ENCODE measurements at places on chromosomes 12 and 14.

DNA sequence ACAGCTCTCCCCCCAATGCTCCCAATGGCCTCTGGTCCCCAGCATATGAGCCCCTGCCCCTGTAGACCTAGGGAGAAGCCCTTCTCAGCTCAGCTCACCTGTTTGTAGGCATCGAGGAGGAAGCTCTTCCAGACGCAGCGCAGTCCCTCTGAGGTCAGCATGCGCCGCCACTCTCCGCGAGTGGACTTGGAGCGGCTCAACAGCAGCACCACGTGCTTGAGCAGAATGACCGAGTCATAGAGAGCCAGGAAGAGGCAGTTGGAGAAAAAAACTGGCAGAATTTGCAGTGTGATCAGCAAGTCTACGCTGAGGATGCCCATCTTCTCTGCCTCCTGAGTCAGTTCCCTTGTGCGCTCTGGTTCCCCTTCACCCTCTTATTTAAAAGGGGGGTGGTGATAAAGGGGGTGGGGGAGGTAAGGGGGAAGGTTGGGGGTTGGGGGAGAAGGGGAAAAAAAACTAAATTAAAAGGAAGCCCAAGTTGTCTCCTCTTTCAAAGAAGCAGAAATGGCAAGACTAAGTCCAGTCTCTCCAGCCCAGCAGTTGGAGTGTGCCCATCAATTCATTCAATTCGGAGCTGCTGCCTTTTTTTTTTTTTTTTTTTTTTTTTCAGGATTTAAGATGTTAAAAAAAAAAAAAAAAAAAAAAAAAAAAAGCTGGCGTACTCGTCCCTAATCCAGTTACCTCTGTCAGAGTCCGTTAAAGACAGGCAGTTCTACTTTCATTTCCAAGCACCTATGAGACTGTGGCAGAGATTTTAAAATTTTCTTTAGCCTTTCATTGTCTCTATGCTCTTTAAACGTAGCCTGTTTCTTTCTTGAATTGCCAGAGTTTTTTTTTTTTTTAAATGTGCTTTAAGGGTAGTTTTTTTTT, at the start of gene DIO2:
TSS of gene DIO2 (minus strand) at position 352 of the 870 bp plus-strand sequence. CDS start at position 320, 32 bp downstream.
- DNase-seq, result no peak

- peak; percentile 31 for DNase-seq
These were observed 112.1 kb upstream of the NPAS3 start for GRCh38 chr14:32826404-32827082.

- no peak for DNase-seq
These were observed 293.2 kb upstream of the FAR2 start for GRCh38 chr12:28855761-28856310.

DNA sequence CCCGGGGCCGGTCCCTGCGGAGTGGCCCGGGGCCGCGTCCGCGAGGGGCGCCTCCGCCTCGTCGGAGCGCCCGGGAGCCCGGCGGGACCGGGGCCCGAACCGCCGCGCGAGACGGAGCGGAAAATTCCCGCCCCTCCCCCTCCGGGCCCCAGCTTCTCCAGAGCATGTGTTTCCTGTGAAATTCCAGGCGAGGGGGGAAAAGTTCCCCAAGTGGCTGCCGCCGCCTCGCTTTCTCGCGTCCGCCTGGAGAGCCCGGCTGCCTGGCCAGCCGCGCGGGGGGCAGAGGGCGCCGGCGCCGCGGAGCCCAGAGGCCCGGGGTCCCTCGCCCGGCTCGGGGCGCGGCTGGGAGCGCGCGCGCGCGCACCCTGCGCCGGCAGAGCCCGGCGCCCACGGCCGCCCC, 904 bp downstream of the CACNA1C start:
- DNase-seq, result no peak

DNA sequence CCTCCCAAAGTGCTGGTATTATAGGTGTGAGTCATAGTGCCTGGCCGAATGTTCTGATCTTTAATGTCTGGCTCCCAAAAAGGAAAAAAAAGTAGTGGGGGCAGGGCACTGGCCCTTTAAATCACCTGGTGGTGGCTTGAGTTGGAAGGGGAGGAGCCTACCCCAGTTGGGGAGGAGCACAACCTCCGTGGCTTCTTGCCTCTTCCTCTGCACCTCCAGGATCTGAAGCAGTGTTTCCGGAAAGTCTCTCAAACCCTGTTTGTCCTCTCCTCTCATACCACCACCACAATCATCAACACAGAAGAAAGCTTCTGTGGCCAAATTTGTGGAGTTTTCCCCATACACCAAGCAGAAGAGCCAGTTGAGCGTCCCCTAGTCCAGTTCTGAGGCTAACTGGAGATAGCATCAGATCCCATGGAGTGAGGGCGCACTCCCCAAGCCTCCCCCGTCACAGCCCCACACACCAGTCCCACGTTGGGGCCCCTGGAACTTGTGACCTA, 24.3 kb upstream of the RCOR1 start:
- no peak for DNase-seq

GRCh38 chr14:91980157-91980556, 32.7 kb upstream of the FBLN5 start:
- no peak for DNase-seq

GRCh38 chr14:93156693-93157369, 27.9 kb downstream of the MOAP1 start:
- no peak for DNase-seq

DNA sequence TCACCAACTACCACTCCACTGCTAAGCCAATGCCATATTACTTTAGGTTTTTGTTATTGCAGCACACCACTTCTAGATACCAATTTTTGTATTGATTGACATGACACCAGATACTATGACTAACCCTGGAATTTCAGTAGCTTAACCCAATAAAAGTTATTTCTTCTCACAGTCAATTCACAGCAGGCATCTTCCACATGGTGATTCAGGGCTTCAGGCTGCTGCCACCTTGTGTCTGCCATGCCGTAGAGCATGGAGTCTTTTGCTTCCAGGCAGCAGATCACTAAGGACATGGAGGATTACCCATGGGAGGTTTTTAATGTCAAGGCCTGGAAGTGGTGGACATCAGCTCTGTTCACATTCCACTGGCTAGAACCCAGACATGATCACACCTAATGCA, 56.4 kb upstream of the LTA4H start:
- no peak for DNase-seq

DNA sequence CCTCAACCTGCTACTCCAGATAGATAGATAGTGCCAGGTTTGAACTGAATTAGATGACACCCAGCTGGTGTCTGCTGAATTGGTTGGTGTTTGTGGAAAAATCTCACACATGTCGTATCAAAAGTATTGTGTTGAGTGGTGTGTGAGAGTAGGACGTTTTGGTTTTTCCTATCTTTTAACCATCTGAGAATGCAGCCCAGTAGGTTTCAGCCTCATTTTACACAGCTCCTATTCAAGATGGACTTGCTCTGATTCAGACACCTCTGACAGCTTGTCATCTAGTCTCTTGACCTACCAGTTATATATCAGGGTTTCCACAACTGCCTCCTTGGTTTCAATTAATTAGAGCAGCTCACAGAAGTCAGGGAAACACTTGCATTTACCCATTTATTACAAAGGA, 254.4 kb downstream of the KTN1 start:
- no peak for DNase-seq

DNA sequence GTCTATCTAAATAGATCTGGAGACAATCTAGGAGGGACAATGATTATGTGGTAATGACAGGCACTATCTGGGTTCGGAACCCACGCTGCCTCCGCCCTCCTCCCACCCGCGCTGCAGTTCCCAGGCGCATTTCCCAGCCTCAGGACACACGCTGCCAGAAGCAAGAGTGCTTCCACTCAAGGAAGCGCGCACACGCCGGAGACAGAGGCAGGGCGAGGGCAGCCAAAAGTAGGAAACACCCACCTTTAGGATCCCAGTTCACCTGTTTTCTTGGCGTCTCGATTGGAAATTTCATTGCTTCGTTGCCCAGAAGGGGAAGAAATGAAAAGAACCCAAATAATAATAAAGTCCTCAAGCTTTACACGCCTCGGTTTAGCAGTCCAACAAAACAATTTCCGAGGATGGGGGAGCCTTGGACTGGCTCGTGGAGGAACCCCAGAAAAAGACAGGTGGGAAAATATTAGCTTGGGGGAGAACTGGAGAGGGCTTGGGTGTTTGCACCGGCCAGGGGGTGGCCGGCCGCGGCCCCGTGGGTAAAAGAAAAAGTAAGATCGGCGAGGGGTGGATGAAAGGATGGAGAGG, 474 bp downstream of the KCNK10 start:
- no peak for DNase-seq

GRCh38 chr12:61676520-61676919, 583.7 kb upstream of the USP15 start:
- DNase-seq, result no peak

DNA sequence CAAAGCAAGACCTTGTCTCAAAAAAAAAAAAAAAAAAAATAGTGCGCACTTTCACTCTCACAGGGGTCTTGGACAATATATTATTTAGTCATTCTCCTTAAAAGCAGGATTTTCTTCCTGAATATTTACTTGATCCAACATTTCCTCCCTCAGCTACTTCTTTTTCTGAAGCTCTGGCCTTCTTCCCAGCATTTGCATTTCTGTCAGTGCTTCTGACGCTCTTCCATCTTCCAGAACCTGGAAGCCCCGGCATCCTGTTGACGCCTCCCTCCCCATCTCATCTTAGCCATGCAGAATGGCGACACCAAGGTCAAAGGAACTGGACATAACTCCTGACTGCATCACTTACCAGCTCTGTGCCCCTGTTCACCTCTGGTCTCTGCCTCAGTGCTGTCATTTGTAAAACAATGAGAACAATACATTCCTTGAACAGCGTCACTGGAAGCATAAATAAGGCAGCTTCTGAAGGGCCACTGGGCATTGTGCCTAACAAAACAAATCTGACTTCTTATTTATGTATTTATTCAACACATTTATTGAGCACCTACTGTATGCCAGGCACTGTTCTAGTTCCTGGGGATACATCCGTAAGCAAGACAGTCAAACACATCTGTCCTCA, 90.9 kb upstream of the MDM1 start:
- DNase-seq, result no peak

- DNase-seq, result peak; percentile 98
These were observed 32.4 kb downstream of the AK7 start for GRCh38 chr14:96424109-96424989.

DNA sequence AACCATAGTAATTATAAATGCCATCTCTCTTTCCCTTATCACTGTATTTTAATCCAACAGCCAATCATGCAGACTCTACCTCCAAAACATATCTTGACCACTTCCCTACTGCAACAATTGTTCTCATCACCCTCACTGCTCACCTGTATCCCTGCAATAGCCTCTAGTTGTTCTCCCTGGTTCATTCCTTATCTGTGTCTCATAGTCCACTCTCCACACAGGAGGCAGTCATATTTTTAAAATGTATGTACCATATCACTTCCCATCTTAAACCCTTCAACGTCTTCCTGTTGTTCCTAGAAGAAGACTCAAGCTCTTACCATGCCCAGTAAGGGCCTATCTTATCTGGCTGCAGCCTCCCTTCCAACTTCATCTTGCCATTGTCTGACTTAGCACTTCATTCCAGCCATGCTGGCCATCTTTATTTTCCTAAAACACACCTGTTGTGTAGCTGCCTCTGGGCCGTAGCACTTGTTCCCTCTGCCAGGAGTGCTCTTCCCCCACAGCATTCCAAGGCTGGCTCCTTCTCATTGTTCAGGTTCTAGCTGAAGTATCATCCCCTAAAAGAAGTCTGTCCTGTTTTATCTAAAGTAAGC, 27.8 kb upstream of the BHLHE41 start:
- DNase-seq, result no peak

GRCh38 chr14:93137864-93138263, 22.1 kb upstream of the ITPK1 start:
- DNase-seq, result no peak

GRCh38 chr14:94310248-94310647, 12.9 kb downstream of the SERPINA6 start:
- DNase-seq, result no peak

- no peak for DNase-seq
These were observed 48.7 kb downstream of the PAPLN start for GRCh38 chr14:73285979-73286378.

GRCh38 chr12:7934091-7934888, 1.7 kb downstream of the SLC2A3 start:
- no peak for DNase-seq

GRCh38 chr14:31128601-31129526, 78.7 kb downstream of the HECTD1 start:
- no peak for DNase-seq

Data from NCI-H1694 treated with DMSO at 0.1 percent for 48 hours (cell line).